ENCODE measurements at places on chromosomes 5 and 9.

DNA sequence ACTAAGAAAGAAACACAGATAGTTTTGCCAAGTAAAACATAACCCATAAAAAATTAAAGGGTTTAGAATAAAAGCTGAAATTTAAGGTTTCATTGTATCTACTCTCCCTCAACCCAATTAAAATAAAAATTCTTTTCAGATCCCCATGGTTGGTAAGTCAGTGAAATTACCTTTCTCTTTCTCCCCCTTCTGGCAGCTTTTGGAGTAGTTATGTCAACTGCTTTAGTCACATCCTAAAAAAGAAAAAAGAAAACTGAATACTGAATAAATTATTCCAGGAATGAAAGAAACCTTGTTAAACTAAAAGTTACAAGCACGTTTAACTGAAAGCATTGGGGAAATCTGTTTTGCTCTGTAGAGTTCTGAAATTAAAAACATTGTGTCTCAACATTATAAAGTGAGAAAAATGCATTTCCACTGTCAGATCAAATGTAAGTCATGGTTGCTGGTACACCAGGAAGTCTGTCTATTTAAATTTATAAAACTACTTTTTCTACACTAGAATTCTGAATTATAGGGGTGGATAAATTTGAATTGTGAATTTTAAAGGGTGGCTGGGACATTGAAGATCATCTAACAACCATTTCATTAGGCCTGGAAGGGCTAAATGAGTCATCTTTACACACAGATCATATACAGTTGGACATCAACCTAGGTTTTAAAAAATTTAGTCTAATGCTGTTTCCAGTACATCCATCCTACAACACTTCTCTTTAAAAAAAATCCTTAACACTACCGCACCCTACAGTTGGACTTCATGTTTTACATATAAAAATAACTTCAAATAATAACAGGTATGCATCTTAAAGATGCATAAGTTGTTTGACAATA, 24.7 kb downstream of the PSIP1 start:
- DNase-seq: no peak

GRCh38 chr5:142969624-142970439, 199.7 kb downstream of the ARHGAP26 start:
- DNase-seq: no peak

GRCh38 chr5:170633235-170634081, 129.6 kb downstream of the KCNIP1 start:
- no peak for DNase-seq

DNA sequence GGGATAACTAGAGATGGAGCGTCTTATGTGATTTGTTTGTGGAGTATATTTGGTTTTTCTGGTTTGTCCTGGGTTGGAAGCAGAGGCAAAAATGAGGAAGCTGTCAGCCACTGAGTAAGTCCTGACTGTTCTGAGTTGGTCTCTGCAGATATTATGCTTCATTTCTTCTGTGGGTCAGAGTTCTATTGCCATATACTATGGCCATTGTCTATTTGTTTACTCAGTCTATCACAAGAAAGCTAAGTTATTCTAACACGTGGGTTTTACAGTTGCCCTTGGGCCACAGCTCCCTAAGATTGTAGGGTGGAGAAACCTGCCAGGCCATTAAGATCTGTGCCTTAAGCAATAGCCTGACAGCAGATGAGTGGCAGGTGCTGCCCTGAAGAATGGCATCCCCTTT, 3.0 kb upstream of the CTSV start:
- no peak for DNase-seq

- DNase-seq: no peak
Measured at GRCh38 chr5:9715891-9716335, 85.8 kb upstream of the TAS2R1 start.

GRCh38 chr5:137747848-137748247, 6.3 kb downstream of the HNRNPA0 start:
- no peak for DNase-seq

GRCh38 chr9:21082671-21083070, 4.9 kb upstream of the IFNB1 start:
- no peak for DNase-seq

GRCh38 chr9:99431103-99431502, 209.0 kb downstream of the SEC61B start:
- no peak for DNase-seq

DNA sequence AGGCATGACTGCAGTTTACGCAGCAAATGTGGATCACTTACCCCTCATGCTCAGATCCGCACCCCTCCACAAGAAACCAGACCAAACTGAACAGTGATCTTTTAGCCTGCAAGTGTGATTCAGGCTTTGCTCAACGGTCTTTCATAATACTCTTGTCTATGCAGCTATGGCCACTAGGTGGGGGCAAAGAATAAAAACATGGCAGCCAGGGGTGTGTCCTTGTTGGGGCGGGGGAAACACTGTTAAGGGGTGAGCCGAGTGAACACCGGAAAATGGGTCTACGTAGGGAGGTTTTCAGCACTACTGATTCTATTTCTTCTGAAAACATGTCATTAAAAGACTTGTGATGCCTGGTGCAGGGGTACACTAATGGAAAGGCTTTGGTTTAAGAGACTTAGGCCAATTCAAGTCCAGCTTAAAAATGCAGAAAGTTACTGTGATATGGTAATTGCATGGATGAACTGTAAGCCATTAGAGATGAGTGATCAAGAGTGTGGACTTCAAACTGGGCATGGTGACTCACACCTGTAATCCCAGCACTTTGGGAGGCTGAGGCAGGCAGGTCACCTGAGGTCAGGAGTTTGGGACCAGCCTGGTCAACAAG, 49.9 kb upstream of the GPR151 start:
- DNase-seq: peak; percentile 11

- DNase-seq: no peak
Measured at GRCh38 chr9:94855903-94856302, 129.4 kb downstream of the AOPEP start.

GRCh38 chr5:95080441-95080840, 204.5 kb downstream of the MCTP1 start:
- DNase-seq: no peak

- no peak for DNase-seq
Measured at GRCh38 chr5:58893551-58893950, 310.7 kb downstream of the RAB3C start.

- DNase-seq: no peak
Measured at GRCh38 chr9:133959171-133959570, 33.0 kb downstream of the VAV2 start.

DNA sequence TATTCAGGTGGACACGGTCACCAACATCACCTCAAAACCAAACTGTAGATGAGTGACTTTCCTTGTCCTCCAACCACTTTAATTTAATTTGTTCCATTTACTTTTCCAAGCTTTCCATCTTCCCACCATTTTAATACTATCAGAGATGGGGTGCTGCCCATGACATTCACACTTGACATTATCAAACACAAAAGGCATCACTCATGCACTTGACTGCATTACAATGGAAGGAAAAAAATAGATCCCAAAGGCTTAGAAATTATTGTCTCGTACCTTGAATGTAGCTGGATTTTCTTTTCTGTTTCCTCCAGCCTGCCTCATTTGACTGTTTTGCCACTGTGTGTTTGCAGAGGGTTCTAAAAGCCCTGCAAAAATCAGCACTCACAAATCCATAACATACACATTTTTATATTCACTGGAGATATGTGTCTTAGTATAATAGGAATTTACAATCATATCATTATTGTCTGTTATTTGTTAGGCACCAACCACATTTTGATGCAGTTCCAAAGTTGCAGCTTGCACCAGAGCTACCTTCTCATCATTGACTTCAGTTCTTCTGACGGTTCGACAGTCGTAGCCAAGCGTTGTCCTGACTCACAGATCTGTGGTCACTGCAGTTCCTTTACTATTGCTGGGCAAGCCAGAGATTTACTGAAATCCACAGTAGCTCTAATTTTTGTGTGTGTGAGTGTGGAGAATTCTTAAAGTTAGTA, 712.3 kb upstream of the WWC1 start:
- DNase-seq: no peak

- DNase-seq: no peak
Measured at GRCh38 chr9:21333226-21333625, 2.0 kb downstream of the KLHL9 start.

DNA sequence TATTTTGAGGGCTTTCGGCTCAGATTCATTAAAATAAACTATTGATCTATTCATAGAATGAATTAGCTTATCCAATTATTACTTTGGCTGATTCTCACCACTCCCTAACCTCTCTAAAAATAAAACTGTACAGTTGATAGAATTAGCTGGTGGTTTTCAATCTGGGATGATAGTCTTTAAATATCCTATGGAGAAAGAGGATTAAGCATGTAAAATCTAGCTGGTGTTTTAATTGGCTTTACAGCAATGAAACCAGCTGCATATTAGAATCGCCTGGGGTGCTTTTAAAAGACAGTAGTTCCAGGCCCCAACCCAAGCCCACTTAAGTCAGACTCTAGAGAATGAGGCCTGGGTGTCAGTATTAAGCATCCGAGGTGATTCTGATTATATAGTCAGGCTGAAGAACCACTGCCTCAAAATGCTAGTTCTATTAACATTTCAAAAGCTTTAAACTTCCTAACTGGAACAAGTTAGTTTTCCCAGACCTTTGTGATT, 95.1 kb downstream of the MAP1B start:
- no peak for DNase-seq

DNA sequence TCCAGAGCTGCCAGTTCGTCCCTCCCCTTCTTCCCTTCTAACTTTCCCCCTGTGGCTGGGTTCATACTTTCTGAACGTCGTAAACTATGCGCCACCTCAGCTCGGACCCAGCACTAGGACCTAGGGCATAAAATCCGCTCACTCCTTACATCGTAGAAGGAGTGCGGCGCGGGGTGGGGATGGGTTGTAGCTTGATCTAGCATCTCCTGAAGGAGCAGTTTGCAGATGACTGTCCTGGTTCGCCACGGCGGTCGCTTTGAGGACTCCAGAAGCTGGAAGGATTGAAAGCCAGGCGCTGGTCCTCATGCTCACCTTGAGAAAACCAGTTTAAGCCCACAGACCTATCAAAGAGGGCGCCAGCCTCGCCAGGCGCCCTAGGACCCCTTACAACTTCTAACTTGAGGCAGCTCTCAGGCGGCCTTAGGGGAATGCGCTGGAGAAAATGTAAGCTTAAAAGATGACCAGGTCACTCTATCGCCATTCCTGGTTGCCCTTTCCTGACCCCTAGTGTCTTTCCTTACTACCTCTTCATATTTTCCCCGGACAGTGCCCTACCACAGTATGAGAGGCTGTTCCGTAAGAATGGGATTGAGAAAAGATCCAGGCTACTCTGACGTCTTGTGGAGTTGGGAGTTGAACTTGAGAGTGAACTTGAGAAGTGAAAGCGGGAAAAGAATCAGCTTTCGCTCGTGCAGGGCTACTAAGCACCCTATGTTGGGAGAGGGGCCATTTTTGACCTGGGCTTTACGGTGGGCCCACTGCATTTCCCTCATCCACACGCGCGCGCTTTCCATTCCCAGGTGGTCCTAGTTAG, 2.8 kb downstream of the RORB start:
- DNase-seq: no peak

DNA sequence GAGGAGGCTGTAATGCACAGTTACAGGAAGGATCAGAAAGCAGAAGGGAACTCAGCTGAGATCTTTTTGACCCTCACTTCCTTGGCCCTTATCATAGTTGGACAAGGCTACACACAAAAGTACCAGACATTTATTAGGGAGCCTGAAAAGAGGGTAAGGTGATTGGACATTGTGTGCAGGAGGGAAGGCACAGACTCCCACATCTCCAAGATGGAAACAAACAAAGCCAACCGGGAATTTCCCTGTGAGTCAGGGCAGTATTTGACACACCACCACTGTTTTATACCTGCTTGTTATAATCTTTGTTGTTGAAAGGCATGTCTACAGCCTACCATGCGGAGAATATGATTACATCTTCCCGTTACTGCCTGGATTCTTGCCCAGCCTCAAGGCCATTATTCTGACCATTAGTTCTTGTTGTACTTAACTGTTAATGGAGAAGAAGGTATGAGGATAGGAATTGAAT, 3.0 kb upstream of the CCNG1 start:
- no peak for DNase-seq

- DNase-seq: no peak
Measured at GRCh38 chr5:65924366-65925043, 1.9 kb upstream of the ERBIN start.

DNA sequence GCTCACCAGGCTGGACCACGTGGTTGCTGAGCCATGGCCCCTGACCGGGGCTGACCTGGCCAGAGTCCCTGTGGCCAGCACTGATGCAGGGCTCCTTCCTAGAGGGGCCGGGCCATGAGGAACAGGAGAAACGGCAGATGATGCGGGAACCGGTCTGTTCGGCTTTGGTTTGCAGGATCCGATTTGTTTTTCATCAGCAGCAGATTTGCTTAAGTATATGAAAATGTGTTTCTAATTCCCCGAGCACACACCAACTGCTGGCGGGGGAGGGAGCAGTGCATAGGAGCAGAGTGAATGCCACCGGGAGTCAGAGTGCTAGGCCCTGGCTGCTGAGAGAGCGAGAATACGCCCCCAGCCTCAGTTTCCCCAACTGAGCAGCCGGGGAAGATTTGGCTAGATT, 13.6 kb downstream of the NTNG2 start:
- no peak for DNase-seq

DNA sequence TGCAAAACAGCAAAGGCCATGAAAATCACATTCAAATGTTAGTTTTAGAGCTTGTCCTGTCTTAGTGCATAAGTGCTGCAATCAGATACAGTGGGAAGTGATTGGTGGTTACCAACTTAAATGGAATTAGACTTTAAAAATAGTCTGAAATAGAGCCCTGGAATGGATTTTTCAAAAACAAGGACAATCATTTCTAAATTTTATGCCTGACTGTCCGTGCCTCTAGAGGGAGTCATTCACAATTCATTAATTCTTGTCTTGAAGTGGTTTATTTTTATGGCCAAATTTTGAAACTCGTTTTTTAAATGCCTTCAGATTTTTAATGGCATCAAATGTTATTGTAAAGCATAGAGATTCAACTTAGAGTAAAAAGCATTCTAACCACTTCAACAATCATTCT, 561.8 kb upstream of the DAB2 start:
- no peak for DNase-seq

DNA sequence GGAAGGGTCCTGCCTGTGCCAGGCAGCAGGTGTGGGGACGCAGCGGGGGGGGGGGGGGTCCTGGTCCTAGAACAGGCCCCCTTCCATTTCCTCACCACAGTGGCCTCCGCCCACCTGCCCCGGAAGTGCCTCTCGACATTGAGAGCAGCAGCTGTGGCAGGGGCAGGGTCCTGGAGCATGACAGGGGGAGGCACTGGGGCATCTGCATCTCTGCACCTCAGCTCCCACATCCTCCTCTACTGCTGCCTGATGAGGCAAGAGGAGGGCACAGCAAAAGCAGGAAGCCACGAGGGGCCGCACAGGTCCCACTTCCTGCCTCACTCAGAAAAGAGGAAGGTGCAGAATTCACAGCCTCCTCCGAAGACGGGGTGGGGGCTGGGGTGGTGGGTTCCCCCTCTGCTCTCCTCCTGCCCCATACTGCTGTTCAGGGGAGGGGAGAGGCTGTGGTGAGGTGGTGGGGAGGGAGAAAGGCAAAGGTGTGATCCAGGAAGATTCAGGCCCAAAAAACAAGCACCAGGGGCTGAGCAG, 14.8 kb downstream of the AKNA start:
- DNase-seq: peak; percentile 68

- no peak for DNase-seq
Measured at GRCh38 chr5:67515020-67515689, 318.6 kb upstream of the CD180 start.

- no peak for DNase-seq
Measured at GRCh38 chr5:151052836-151053235, 28.0 kb downstream of the TNIP1 start.

- DNase-seq: no peak
Measured at GRCh38 chr5:133709209-133709725, 96.9 kb upstream of the FSTL4 start.

GRCh38 chr5:117652958-117653280, 1078.3 kb upstream of the SEMA6A start:
- DNase-seq: no peak
